ENCODE measurements at places on chromosomes 7 and 10. TPM values are rescaled to one million over a fixed set of nuclear protein-coding genes. Genes with fewer than 3 reads are reported as not detected.
A peak's percentile ranks its signal among the peaks of the same experiment; 100 is the strongest.

DNA sequence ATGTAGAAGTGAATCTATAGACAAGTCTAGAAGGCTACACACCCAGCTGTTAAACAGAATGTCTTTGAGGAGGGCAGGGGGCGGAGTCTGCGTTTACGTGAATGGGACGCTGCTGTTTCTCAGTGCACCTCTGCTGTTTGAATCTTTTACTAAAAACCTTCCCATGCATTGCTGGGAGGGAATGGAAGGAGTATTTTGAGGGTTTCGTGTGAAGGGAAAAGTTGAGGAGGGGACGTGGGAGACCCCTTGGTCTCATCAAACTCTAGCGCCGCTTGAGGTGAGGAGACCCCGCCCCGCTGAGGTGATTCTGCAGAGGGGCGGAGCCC is 492 bp upstream of the VCL start:
- no peak for DNase-seq

- peak; percentile 22 for DNase-seq
These were observed 41.9 kb upstream of the PRKAR1B start for GRCh38 chr7:768881-769504.

DNA sequence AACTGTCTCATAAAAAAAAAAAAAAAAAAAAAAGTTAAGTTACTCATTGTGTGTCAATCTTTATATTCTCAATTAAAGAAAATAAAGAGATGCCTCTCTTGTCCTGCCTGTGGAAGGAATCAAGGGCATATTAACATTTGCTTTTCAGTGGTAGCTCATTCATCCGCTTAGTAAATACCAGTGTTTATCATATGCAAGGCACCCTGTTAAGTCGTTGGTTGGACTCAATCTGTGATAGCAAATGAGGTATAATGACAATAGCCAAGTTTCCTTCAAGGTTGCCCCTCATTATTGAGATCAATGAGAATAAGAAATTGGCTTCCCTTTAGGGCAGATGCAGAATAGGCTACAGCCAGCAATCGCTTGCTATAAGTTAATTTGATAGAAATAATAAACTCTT is 812.7 kb upstream of the COBL start:
- DNase-seq: no peak

DNA sequence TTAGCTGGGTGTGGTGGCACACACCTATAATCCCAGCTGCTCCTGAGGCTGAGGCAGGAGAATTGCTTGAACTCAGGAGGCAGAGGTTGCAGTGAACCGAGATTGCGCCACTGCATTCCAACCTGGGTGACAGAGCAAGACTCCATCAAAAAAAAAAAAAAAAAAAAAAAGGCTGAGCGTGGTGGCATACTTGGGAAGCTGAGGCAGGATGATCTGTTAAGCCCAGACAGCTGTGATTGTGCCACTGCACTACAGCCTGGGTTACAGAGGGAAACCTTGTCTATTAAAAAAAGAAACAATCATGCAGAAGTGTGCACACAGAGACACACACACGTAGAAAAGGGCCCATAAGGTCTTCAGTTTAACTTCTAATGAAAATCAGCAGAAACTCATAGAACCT is 150.6 kb downstream of the TPST1 start:
- no peak for DNase-seq

- no peak for DNase-seq
These were observed 72.4 kb downstream of the LMBR1 start for GRCh38 chr7:156820445-156821063.

The LRIT1 gene
- not detected for polyA plus RNA-seq

The PILRA gene
- 1.1 TPM for polyA plus RNA-seq

The NPY4R gene
- polyA plus RNA-seq: not detected

The LMBR1 gene
- 37.2 TPM for polyA plus RNA-seq

The AKR1C2 gene
- 35.0 TPM for polyA plus RNA-seq
